ENCODE measurements at places on chromosomes 16 and 17.

GRCh38 chr17:17364338-17364667 is 61.1 kb downstream of the NT5M start:
- DNase-seq: no peak

DNA sequence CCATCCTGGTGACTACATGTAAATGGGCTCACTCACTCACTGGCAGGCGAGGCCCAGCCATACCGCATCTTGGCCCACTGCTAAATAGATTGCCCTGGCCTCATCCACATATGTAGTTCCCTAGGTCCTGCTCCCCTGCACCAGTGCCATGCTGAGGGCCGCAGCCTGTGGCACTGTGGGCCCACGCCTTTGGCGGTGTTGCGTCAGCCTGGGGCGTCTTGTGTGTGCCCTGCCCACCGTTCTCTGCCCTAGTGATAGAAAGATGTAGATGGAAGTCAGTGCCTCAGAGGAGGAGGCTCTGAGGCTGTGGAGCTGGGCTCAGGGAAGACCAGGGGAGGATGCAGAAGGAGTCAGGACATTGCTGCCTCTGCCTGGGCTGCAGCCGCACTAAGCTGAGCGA is 18.9 kb downstream of the C17orf75 start:
- no peak for DNase-seq

DNA sequence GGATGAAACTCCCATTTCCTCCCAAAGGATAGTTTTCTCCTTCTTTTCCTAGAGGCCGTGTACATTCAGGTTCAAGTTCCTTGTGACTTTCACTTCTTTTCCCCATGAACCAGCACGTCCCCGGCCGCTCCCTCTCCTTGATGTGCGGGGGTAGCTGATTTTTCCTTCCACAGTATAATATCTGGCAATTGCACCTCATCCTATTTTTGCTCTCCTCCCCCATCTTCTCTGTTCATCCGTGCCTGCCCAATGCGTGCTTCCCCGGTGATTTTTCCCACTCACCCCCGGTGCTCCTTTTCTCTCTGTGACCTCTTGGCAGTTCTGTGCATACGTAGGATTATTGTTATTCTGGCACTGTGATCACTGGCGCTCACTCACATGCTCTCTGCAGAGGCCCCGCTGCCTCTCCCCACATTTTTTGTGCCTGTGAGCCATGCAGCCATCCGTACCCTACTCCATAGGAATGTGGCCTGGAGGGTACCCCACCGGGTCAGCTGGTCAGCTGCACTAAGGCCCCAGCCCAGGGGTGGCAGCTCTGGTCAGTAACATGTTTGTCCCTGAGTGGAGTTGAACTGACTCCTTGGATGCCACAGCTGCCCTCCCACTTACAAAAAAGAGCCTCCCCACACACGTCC is 100.0 kb downstream of the NTN1 start:
- no peak for DNase-seq

- DNase-seq: no peak
Observed at GRCh38 chr16:6247775-6248174, 1084.9 kb upstream of the RBFOX1 start.

- DNase-seq: no peak
Observed at GRCh38 chr17:40283662-40284061, 4.0 kb upstream of the CDC6 start.

- DNase-seq: no peak
Observed at GRCh38 chr17:1705004-1705403, 5.2 kb downstream of the TLCD2 start.

DNA sequence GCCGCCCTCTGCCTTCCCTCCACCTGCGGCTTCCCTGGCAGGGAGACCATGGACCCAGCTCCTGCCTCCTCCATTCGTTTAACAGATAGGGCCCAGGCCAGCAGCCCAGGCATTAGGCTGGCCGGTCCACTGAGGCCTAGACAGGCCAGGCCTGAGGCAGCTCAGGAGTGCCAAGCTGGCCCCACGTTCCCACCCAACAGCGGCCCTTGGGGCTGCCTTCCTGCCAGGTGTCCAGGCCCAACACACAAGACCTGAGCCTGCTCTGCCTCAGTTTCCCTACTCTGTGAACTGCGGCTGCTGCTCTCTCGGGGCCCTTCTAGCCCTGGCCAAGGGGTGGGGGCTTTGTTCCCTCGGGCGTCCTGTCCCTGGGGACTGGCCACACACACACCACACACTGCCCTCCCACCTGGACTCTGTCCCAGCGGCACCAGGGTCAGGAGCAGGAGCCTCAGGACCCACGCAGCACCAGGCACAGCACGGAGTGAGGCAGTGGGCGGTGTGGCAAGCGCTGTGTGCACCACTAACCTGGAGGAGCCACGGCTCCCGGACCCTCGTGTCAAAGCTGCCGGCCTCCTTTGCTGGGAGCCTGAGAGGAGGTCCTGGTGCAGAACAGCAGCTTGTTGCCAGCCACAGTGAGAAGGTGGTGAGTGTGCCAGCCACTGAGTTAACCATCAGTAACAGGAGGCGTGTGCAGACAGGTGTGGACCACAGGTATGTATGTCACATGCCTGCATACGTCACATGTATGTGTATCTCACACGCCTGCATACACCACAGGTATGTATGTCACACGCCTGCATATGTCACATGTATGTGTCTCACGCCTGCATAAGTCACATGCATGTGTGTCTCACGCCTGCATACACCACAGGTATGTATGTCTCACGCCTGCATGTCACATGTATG is 14.6 kb upstream of the CDH15 start:
- no peak for DNase-seq

DNA sequence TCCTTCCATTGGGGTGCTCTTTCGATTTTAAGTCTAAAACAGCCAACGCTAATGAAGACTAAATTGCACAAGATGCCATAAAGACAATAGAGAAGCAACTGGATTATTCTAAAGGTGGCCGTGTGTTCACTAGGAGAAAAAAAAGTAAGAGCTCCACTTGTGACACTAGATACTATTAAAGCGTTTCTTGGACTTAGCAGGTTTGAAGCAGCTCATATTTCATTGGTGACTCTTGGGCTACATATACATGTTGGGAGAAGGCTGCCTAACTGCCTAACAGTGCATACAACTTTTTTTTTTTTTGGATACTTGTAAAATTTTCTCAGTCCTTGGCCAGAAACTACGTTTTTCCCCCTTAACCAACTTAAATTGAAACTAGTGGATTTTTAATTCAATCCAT is 111.8 kb upstream of the NOG start:
- no peak for DNase-seq

DNA sequence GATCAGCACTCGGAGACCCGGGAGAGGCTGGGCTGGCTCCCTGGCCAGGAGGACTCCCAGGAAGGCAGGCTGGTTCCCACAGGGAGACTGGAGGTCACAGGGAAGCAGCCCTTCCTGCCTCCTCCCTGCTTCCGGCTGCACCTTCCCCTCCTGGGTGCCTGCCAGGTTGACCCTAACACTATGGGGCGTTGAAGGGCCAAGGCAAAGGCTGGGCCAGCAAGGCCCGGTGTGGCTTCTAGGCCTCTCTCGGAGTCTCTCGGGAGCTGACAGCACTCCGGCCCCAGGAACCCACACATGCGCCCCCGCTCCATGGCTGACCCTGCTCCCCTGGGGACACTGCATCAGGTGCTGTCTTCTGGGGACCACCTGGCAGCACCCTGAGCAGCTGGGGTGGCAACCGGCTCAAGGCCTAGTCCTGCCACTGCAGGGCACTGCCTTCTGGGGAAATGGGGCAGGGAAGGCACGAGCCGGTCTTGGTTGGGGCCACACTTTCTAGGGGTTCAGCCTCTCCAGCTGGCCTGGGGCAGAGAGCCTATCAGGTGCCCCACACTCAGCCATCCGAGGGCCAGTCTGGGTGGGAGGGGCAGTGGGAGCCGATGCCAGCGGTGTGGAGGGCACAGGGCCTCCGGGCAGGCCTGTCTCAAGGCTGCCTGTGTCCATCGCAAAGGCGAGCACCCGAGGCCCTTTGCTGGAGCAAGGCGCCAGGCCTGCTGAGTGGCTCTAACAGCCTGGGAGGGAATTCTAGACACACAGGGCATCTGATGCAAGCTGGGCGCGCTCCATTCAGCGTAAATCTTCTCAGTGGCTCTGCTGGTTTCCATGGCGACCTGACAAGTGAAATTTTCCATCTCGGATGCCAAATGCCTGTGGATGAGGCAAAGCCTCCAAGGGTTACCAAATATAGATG is 5.6 kb upstream of the MTSS2 start:
- DNase-seq: no peak

DNA sequence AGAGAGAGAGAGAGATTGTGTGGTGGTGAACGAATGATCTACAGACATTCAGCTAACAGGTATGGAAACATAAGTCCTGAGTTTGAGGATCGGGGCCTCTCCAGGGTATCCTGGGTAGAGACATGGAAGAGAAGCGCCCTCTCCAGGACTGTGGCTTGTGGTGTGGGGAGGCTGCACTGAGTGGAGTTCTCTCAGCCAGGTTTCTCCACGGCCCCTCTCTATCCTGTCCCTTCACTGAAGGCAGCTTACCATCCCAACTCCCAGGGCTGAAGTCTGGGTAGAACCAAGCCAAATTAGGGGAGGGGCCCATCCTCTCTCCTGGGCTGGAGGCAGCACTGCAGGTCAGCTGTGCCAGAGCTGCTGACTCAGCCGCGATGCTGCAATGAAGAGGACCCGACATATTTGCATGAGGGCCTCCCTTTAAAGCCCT is 6.2 kb downstream of the C1QL1 start:
- DNase-seq: no peak

DNA sequence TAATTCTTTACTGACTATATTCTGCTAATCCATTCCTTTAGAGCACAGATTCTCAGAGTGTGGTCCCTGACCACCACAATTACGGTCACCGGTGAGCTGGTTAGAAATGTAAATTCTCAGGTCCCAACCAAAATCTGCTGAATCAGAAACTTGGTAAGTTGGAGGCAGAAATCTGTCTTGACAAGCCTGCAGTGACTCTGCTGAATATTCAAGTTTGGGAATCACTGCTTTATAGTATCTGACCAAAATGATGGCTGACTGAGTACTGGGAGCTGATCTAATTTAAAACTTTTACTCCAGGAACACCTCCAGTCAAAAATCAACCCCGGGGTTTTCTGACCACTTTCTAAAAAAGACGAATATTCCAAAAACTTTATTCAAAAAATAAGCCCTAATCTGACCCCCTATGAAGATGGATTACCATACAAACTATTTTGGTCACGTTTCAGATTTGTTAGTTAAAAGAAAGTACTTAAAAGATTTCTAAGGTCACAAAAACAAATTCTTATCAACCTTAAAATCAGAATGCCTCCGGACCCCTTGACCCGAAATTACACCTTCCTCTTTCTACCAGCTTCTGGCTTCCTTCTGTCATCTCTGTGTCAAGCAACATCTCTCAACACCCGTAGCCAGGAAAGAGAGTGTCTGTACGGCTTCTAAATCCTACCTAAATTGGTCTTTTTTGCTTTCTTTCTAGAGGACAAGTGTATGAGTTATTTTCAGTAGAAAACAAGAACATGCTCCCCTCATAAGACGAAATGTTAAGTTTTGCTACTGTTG is 38.6 kb downstream of the CREBBP start:
- DNase-seq: no peak

GRCh38 chr16:27700304-27700995 is 150.5 kb downstream of the KATNIP start:
- DNase-seq: no peak

DNA sequence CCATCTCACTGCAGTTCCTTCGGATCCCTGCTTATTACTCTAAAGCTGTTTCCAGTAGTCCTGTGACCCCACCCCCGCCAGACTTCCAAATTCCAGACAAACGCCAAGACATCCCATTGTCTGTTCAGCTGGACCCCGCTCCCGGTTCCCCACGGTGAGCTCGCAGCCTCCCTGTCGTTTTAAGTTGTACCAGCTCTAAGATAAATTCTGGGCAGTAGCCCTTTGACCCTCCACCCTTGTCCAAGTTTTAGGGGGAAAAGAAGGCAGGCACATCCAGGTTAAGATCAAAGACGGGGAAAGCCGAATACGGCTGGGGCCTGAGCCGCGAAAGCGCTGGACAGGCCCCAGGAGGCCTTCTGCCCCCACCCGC is 589 bp downstream of the ARL6IP1 start:
- no peak for DNase-seq

GRCh38 chr17:61647047-61647446 is 56.0 kb upstream of the NACA2 start:
- no peak for DNase-seq

DNA sequence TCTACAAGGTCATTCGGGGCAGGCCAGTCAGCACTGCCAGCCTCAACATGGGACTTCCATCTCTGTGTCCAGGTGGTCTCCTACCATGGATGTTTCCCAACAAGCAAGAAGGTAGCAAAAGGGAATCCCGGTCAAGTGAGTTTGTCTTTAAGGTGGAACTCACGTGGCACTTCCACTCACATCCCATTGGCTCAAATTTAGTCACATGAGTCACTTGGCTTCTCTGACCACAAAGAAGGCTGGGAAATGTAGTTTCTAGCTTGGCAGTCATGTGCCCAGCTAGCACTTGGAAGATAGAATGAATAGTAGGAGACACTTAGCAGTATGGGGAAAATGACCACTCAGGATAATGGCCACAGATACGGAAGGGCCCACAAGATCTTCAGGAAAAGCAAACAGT is 106.6 kb downstream of the AIPL1 start:
- no peak for DNase-seq

DNA sequence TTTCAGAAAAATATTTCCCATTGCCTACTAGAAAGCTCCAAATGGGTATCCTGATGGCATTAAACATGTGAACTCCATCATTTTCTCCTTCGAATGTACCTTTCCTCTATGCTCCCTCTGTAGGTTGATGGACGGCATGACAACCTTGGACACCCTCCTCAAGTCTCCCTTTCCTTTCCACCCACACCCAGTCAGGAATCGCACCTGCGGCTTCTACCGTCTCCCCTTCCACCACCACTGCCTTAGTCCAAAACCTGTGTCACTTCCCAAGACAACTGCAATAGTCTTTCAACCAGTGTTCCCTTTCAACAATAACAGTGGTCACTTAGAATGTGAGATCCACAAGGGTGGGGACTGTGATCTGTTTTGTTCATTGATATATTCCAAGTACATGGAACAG is 233.1 kb upstream of the AXIN2 start:
- no peak for DNase-seq

- DNase-seq: no peak
Observed at GRCh38 chr17:64125937-64126336, 4.0 kb downstream of the ERN1 start.

GRCh38 chr17:82250868-82251500 is 22.1 kb downstream of the SLC16A3 start:
- no peak for DNase-seq
